ENCODE measurements at places on chromosomes 6 and 20. TPM values are rescaled to one million over a fixed set of nuclear protein-coding genes. Genes with fewer than 3 reads are reported as not detected.

The IPCEF1 gene
- 0.02 TPM for total RNA-seq

The CRIP3 gene
- total RNA-seq = 0.20 TPM

The BTN1A1 gene
- total RNA-seq = not detected

The SNAP25 gene
- total RNA-seq = 16.8 TPM

The TRIM31 gene
- 2.1 TPM for total RNA-seq

The KIF6 gene
- total RNA-seq = 0.48 TPM

The HLA-E gene
- total RNA-seq = 65.5 TPM

The FAM83B gene
- total RNA-seq = 0.07 TPM
